ENCODE measurements at places on chromosomes 6 and 20.

DNA sequence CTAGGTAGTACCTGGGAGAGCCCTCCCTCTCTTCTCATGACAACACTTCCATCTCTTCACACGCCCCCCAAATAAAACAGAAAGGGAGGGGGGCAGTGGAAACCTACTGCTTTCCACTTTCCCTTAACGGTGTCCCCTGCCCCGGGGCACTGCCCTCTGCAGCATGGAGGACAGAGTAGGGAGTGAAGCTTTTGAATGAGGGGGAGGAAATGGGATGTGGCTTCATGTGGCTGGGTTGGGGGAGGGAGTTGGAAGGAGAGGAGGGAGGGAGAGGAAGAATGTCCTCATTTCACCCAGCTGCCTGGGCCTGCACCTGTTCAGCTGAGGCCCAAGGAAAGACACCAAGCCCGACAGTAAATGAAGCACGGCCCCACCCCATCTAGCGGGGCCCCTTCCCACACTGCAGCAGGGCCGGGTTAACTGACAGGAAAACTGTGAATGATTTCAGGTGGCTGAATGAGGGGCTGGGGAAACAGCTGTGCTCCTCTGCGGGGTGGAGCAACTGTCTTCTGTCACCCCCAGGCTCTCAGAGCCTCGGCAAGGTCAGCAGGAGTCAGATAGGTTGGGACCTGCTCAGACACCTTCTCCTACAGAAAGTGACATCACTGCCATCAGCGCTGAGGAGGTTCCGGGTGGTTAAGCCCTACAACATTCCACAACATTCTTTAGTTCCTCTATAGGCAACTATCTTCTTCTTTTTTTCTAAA lies 40.0 kb upstream of the TAF8 start:
- peak; percentile 63 for DNase-seq

DNA sequence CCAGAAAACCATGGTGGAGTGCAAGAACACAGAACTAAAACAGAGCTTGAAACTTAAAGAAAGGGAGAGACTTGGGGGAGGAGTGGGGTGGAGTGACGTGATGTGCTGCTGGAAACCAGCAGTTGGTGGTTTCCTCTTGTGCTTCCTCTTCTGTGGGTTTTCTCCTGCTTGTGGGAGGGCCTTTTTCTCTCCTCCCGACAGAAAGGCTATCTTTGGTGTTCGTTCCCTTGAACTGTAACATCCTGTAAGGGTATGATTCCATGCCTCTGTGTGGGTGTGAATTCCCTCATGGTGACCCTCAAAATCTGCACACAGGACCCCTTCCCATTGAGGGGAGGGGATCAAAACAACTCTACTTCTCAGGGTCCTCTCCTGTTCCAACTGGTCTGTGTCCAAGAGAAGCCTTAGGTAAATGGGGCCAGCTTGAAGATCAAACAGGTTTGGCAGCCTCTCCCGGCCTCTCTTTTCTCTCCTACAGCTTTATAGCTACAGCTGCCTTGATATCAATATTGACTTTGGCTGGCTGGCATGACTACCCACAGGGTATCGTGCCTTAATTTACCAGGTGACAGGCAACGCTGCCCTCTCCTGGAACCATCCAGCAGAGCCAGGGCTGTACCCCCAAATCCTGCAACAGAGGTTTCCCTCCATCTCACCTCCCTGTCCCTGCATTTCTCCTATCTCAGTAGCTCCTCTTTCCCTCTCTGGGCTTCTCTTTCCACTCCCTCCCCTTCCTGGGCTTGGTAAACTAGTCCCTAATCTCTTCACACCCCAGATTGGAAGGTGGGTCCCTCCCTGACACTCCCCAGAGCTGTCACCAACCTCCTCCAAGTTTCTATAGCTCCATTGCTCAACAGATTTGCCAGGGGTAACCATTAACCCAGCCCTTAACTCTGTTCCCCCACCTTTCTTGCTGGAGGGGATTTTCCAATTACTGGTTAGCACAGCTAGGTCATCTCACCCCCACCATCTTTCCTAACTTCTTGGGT lies 1.5 kb upstream of the MSH5 start:
- DNase-seq, result peak; percentile 86

DNA sequence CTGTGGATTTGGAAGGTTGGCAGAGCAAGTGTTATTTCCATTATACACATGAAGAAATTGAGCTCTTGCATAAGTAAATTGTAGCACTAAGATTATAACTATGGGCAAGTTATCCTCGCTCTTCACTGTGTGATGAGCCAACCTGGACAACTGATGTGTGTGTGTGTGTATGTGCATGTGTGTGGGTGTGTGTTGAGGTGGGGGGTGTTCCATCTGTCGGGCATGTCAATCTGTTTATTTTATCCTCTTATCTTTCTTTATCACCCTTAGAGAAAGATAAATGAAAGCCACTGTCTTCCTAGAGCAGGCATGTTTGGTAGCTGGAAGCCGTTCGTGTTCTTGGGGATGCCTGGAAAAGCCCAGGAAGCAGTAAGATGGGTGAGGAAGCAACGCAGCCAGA lies 3.0 kb upstream of the DSP start:
- no peak for DNase-seq

- DNase-seq, result peak; percentile 90
Observed at GRCh38 chr20:32091888-32092346, 17.6 kb upstream of the TM9SF4 start.

DNA sequence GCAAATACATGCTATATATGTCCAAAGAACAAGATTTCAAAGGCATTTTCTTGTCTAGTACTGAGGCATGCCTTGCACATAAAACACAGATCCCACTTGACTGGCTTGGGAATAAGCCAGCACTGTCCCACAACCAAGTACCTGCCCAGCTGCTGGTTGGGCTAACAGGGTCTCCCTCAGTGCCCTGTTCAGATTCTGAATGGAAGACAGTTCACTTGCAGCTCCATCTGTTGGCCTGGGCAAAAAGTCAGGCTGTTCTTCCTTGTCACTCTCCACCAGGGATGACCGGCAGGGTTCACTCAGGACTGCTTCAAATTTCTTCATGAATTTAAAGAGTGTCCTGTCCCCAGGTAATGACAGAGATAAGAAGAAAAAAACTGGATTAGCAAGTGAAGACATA lies 44.4 kb upstream of the LYRM2 start:
- no peak for DNase-seq

GRCh38 chr6:8065519-8065911 lies 1.3 kb upstream of the BLOC1S5 start:
- DNase-seq, result peak; percentile 67

DNA sequence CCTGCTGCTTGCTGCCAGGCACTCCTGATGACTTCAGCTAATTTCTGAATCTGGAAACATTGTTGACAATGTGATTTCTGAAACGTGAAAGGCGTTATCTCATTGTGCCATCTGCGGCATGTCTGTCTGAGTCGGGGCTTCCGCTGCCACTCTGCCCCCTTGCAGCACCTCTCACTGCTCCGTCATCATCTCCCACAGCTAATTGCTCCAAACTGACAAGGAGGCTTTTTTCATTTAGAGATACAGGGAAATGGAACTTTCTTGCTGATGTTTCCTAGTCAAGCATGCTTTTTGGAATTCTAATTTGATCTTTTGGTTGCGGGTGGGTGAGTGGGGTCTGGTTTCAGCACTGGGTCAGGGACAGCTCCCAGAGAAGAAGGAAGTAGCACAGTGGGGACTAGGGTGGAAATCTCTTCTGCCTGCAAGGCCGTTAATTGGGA lies 233.5 kb downstream of the DHX35 start:
- DNase-seq, result no peak

- peak; percentile 6 for DNase-seq
Observed at GRCh38 chr20:59386809-59387208, 86.4 kb downstream of the EDN3 start.

DNA sequence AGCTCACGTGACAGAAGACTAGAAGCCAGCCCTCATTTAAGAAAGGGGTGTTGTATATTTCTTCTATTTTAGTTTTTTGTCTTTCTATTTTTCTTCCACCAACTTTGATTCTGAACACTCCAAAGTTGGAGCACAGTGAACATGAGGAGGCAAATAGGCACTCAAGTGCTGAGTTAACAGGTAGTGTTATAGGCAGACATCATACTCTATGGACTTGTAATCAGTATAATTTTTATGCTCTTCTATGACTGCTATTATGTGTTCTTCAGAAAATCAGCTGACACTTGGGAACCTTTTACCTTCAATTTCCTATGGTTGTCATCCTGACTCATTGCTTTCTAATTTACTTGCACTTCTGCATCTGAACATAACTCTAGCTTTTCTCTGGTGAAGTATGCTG lies 396.3 kb upstream of the EYS start:
- no peak for DNase-seq

DNA sequence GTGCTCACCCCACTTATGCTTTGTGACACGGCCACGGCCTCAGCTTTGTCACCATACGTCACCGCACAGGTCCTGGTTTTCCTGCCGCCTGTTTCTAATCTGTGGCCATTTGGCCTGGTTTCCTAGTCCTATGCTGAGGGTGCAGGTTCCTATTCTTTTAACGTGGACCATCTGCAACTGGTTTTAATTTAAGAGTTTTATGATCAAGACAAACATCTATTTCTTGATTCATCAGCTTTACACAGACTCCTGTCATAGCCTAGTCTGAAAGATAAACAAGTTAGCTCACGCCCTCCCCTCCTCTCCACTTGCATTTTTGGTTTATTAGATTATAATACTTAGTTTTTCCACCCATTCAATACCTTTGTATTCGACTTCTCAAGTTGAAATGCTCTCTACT lies 97.5 kb upstream of the RPS6KA2 start:
- no peak for DNase-seq

- DNase-seq, result peak; percentile 64
Observed at GRCh38 chr6:97394160-97394748, 111.2 kb upstream of the MMS22L start.

DNA sequence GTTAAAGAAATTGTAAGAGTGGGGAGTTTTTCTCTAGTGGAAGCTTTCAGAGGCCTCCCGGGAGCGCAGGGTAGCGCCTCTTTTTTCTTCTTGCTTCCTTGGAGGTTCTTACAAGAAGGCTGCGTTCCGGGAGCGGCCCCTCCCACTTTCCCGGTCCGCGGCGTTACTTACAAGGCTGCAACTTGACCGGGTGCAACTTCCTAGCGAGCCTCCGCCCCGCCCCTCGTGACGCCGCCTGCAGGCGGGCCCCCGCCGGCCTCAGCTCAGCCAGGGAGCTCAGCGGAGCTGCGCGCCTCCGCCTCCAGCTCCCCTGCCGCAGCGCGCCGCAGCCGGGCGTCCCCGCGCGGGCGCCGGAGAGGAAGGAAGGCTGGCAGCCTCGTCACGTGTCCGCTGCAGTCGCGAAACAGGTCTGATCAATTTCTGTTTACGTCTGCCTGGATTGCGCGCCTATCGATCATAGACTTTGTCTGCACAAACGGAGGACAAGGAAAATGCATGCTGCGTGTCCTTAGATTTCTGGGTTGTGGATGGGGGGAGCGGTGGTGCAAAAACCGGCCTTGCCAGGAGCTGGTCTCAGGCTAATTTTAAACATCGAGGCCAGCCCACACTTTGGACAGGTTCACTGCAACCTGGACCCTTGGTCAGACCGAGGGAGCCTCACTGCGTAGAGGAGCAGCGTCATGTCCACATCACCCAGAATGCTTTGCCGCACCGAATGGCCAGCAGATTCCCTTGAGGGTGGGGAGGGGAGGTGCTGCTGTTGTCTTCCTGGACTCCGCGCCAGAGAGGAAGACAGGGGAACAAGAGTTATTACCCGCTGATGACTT lies at the start of the genes FAM217B and PPP1R3D:
FAM217B (plus strand) TSS at position 261 of the 827 bp plus-strand sequence. CDS start 3,555 bp downstream, outside the sequence.
PPP1R3D (minus strand) TSS at position 177 of the 827 bp plus-strand sequence. CDS start 374 bp downstream, outside the sequence.
- peak; percentile 96 for DNase-seq

DNA sequence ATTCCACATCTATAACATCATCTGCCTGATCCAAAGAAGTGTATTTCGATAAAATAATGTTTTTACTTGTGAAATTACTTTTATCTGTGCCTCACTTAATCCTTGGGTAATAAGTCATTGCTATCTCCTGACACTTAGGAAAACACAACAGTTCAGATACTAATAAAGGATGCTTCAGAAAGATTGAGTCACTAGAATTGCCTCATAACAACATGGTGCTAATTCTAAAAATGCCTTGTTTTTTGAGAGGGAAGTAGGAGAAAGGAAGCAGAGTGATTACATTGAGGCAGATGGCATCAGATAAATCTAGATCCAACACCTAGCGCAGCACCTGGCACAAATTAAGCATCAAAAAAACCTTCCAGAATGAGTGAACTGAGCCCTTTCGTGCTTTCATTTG lies 69.0 kb downstream of the NCOA7 start:
- DNase-seq, result no peak

- DNase-seq, result no peak
Observed at GRCh38 chr20:58149437-58150091, 78.9 kb downstream of the ANKRD60 start.

DNA sequence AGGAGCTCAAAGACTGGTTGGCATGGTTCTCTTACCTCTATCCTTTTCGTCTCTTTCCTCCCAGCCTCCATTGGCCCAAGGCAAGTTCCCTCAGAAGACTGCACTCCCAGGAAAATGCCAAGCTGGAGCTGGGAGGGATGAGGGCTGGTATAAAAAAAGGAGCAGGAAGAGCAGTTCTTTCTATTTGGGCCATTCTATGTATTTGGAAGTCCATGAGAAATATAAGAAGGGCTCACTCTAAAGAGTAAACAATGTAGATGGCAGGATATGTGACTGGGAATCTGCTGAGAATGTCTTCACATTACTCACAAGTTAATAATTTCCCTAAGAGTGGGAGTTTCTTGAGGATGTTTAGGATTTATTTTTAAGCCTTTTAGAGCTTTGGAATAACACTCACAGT lies 36.6 kb upstream of the ADTRP start:
- no peak for DNase-seq

DNA sequence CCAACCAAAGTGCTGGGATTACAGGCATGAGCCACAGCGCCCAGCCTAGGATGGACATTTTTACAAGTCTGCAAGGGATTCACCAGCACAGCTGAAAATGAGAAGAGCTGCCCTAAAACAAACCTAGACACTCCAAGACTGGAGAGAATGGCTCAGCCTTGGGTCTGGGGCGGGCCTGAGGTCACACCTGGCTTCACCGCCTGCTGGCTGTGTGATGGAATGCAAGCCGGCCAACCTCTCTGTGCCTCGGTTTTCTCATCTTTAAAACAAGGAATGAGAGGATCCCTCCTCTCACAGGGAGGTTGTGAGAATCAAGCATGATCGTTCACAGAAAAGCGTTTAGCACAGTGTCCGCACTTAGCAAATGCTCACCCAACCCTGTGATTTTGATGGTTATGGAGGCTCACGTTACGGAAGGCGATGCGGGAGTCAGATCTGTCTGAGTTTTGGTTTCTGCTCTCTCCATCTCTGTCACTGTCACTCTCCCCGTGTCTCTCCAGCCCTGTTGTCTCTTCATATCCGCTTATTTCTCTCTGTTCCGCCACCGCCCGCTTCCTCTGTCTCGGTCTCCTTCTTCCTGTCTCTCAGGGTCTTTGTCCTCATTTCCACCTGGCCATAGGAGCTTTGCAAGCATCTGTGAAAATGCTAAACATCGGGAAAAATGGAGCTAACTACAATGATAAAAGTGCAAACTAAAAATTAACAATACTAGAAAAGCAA lies 47.6 kb downstream of the CEBPB start:
- DNase-seq, result no peak

DNA sequence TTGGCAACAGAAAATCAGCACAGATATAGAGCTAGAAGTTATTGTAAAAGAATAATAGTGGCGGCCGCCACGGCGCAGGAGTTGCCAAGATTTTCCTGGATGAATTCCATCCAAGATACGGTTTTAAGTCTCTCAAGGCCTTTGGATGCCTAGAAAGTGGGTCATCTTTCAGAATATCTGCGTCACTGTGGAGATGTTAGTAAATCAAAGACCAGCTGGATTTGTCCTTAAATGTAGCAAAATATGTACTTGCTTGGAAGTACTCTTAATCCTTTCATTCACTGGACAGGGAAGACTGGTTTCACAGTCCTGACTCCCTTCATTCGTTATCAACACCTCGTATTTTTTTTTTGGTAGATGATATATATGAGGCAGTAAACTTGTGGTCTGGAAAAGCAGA lies 83.0 kb downstream of the SLC22A3 start:
- no peak for DNase-seq
